Thymus (tissue), 14 donors: ENCODE measurements at places on chromosomes 16 and 17.

GRCh38 chr17:2136241-2136640, 81.3 kb downstream of the HIC1 start:
- DNase-seq: no peak

GRCh38 chr17:2442166-2442565, 41.3 kb upstream of the MNT start:
- no peak for DNase-seq

DNA sequence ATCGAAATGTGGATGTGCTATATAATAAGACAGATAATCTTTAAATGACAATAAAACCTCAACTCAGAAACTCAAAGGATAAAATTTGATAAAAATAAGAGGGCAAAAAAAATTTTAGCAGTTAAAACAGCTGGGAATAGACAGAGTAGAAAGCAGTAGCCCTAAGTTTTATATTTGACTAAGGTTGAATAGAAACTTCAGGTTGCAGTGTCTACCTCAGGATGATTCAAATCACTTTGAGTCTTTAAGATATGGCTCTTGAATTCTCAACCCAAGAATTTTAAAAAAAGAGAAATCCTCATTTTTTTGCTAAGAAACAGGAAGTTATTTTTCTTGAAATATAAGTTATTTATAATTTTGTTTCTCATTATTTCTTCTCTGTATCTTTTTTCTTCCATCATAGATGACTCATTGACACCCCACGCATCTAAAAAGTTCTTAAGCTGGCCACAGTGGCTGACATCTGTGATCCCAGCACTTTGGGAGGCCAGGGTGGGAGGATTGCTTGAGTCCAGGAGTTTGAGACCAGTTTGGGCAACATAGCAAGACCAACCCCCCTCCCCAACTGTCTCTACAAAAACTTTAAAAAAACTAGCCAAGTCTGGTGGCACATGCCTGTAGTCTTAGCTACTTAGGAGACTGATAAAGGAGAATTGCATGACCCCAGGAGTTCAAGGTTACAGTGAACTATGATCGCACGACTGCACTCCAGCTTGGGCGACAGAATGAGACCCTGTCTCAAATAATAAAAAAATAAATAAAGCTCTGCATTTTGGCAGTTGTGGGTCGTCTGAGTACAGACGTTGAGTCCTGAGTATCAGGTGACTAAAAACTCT, 23.9 kb downstream of the NFAT5 start:
- no peak for DNase-seq

- DNase-seq: no peak
Measured at GRCh38 chr16:1308036-1308976, 1.1 kb upstream of the UBE2I start.

- DNase-seq: no peak
Measured at GRCh38 chr17:10186771-10187410, 11.5 kb downstream of the GAS7 start.

- no peak for DNase-seq
Measured at GRCh38 chr17:63634163-63634562, 11.9 kb downstream of the MAP3K3 start.

DNA sequence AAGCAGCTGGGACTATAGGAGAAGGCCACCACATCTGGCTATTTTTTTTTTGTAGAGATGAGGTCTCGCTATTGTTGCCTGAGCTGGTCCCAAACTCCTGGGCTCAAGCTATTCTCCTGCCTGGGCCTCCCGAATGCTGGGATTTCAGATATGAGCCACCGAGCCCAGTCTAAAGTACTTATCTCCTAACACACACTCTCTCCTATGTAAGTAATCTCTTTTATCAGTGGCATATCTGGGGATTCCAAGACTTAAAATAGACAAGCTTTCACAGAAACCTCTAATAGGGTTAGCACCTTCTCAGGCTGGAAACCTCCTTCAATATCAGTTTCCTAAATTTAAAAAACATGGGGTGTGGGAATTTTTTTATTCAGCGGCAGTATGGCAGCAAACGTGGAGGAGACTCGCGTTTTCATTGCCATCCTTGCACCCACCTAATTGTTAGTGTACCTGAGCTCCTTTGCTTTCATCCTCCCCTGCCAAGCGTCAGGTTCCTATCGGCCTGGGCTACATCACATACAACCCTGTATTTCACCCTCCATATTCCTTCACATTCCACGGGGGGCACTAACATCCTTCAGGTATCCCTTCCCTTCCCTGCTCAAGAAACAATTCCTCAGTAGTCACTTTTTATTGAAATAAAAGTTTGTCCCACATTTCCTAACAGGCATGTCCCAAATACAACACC, 1.1 kb downstream of the EZH1 start:
- no peak for DNase-seq

DNA sequence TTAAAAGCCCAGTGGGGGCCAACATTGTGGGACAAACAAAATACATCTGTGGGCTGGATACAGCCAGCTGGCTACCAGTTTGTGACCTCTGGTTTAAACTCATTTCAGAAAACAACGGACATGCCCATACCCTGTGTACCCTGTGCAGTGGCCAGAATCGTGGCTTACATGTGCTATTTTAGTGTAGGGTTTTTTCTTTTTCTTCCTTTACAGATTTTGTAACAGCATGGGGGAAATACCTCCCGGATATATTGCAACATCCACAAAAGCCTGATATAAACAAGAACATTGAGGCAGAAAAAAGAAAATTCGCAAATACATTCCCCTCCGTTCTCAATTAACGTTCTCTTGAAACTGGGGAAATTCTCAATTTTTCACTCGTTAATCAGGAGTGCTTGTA, 7.3 kb downstream of the HS3ST4 start:
- no peak for DNase-seq

- peak; percentile 73 for DNase-seq
Measured at GRCh38 chr17:40095944-40096791, 4.2 kb downstream of the NR1D1 start.

GRCh38 chr17:77741109-77741508, 217.4 kb upstream of the TNRC6C start:
- DNase-seq: no peak
